ENCODE measurements at places on chromosomes 12 and 14.

DNA sequence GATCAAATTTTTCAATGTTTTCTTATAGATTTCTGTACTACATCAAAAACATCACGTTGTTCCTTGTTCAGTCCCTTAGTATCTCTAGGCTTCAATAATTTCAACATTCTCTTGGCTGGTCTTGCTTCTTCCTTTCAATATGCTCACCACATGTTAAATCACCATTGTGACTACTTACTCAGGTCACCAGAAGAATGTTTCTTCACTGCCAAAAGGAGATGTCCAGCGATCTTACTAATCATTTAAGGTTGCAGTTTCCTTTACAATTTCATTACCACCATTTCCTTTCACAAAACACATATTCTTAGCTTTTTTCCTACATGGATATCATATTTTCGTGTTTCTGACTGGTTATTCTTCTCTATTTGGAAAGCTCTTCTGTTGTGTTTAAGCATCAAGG, 363.8 kb downstream of the NAV3 start:
- H3K27ac ChIP-seq: no peak overlapping the region
- H3K4me1 ChIP-seq: no peaks in the 10 kb centered on the region
- no peaks in the 10 kb centered on the region for H3K36me3 ChIP-seq
- H3K4me3 ChIP-seq: no peak overlapping the region
- no peaks in the 10 kb centered on the region for H3K27me3 ChIP-seq

- peaks cover 5% of the 10 kb centered on the region for H3K36me3 ChIP-seq
- peaks cover 37% of the 10 kb centered on the region for H3K4me1 ChIP-seq
- no peak for DNase-seq
Measured at GRCh38 chr14:97995038-97995437, 1197.9 kb downstream of the VRK1 start.

DNA sequence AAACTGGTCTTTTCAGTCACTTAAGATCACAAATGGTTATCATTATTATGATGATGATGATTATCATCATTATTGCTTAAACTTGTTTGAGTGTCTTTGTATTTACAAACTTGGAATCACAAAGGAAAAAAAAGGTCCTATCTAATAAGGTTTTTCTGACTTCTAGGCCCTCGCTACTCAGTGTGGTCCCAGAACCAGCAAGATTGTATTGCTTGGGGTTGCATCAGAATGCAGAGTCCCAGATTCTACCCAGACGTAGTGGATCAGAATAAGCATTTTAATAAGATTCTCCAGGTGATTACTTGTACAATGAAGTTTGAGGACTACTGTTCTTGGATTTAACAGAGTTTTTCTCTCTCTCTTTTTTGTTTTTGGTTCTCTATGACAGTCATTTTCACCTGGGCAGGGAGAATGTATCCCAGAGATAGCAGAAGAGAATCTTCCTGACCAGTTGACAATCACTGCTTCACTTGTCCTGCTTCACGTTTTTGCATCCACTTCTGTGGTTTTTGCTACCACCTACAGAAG, 29.3 kb upstream of the PPP1R12A start:
- no peak overlapping the region for H3K4me3 ChIP-seq
- no peaks in the 10 kb centered on the region for H3K36me3 ChIP-seq
- H3K27ac ChIP-seq: no peak overlapping the region
- DNase-seq: no peak
- no peaks in the 10 kb centered on the region for H3K4me1 ChIP-seq

- H3K27me3 ChIP-seq: no peaks in the 10 kb centered on the region
- H3K4me3 ChIP-seq: no peak overlapping the region
- H3K36me3 ChIP-seq: no peaks in the 10 kb centered on the region
- no peak overlapping the region for H3K27ac ChIP-seq
Measured at GRCh38 chr14:72742118-72742837, 151.6 kb downstream of the DPF3 start.

DNA sequence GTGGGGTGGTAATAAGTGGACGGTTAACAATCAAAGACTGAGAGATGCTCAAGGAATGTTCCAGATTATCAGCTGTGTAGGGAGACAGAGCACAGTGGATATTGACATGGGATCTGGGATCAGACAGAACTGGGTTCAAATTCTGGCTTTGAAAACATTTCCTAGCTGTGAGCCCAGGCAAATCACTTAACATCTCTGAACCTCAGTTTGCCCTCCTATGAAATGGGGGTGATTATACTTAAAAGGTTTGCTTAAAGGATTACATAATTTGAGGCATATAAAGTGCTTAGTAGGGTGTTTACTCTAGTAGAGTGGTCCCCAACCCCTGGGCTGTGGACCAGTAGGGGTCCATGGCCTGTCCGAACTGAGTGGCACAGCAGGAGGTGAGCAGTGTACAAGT, 260.0 kb upstream of the CRY1 start:
- H3K4me3 ChIP-seq: no peak overlapping the region
- H3K36me3 ChIP-seq: peaks cover 2% of the 10 kb centered on the region
- no peaks in the 10 kb centered on the region for H3K27me3 ChIP-seq
- peaks cover 19% of the 10 kb centered on the region for H3K4me1 ChIP-seq

DNA sequence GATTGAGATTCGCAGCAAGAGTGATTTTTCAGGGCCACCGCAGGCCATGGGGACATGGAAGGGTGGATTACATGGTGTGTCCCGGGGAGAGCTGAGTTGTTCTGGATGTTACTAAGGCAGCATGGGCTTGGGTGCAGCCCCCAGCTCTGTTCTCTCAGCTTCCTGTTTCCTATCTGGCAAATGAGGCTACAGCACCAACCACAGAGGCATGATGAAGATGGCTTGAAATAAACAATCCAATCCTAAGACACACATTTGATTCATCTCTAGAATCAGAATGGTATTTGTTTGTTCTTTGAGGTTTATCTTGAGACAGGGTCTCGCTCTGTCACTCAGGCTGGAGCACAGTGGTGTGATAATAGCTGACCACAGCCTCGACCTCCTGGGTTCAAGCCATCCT, 21.6 kb downstream of the GLTP start:
- no peaks in the 10 kb centered on the region for H3K27me3 ChIP-seq
- peaks cover 8% of the 10 kb centered on the region for H3K4me1 ChIP-seq
- H3K4me3 ChIP-seq: no peak overlapping the region
- peaks cover 12% of the 10 kb centered on the region for H3K36me3 ChIP-seq

DNA sequence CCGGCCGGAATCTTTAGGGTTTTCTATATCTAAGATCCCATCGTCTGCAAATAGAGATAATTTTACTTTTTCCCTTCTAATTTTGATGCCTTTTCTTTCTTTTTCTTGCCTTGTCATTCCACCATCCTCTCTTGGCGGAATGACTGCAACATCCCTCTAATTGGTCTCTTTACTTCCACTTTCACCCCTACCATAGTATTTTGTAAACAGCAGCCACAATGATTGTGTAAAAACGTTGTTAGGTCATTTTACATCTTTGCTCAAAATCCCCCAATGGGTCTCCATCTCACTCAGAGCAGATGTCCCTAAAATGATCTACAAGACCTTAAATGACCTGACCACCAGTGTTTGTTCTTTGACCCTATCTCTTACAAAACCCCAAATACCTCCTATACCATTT, 80.0 kb upstream of the STAC3 start:
- peaks cover 17% of the 10 kb centered on the region for H3K36me3 ChIP-seq
- no peak for DNase-seq
- peak overlapping the region; percentile 17 for H3K27ac ChIP-seq

- H3K36me3 ChIP-seq: no peaks in the 10 kb centered on the region
- peaks cover 19% of the 10 kb centered on the region for H3K27me3 ChIP-seq
- DNase-seq: no peak
- no peaks in the 10 kb centered on the region for H3K4me1 ChIP-seq
- H3K4me3 ChIP-seq: no peak overlapping the region
Measured at GRCh38 chr12:64792128-64792527, 32.3 kb upstream of the TBC1D30 start.

DNA sequence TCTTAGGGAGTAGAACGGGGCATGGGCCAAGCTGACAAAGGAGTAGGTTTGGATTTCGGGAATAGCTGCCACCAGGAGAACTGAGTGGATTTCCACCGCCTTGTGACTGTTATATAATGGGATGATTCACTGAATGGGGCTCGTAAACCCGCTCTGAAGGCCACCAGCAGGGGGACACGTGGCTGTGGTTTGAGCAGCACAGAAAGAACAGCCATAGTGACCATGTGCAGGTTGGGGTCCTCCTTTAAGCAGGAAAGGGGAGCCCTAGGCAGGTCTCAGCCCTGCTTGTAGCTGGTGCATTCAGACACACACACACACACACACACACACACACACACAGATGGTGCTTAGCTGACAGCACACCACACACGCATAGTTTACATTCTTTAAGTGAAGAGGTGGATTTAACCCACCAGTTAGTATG, 8.6 kb upstream of the ASB2 start:
- peaks cover 8% of the 10 kb centered on the region for H3K27me3 ChIP-seq
- H3K4me3 ChIP-seq: no peak overlapping the region
- no peak for DNase-seq

- no peaks in the 10 kb centered on the region for H3K4me1 ChIP-seq
- H3K27ac ChIP-seq: no peak overlapping the region
- no peaks in the 10 kb centered on the region for H3K36me3 ChIP-seq
- H3K4me3 ChIP-seq: no peak overlapping the region
Measured at GRCh38 chr14:56027916-56028712, 90.1 kb upstream of the PELI2 start.

- H3K4me3 ChIP-seq: no peak overlapping the region
- no peak overlapping the region for H3K27ac ChIP-seq
- no peaks in the 10 kb centered on the region for H3K27me3 ChIP-seq
- no peaks in the 10 kb centered on the region for H3K4me1 ChIP-seq
Measured at GRCh38 chr14:86799244-86799647, 1193.7 kb downstream of the GALC start.

GRCh38 chr12:14481201-14481600, 86.5 kb downstream of the PLBD1 start:
- H3K4me1 ChIP-seq: no peaks in the 10 kb centered on the region
- no peak for DNase-seq
- no peak overlapping the region for H3K4me3 ChIP-seq
- H3K27ac ChIP-seq: no peak overlapping the region
- peaks cover 62% of the 10 kb centered on the region for H3K36me3 ChIP-seq
- H3K27me3 ChIP-seq: no peaks in the 10 kb centered on the region

DNA sequence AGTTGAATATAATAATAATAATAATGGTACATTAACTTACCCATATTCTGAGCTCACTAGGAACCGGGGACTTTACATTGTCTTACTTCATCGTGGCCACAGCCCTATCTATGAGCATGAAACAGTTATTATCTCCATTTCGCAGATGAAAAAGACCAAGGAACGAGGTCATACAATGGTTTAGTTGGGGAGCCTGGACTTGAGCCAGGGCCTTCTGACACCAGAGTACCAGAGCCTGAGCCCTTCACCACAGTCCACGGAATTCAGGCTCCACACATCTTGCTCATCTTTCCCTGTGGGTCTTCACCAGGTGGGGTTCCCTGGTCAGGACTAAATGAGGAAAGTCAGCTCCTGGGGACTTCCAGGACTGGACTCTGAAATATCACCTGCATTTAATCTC, 31.3 kb upstream of the CMKLR1 start:
- peaks cover 1% of the 10 kb centered on the region for H3K36me3 ChIP-seq
- no peak overlapping the region for H3K27ac ChIP-seq
- no peak for DNase-seq
- H3K4me1 ChIP-seq: no peaks in the 10 kb centered on the region
- H3K4me3 ChIP-seq: no peak overlapping the region

DNA sequence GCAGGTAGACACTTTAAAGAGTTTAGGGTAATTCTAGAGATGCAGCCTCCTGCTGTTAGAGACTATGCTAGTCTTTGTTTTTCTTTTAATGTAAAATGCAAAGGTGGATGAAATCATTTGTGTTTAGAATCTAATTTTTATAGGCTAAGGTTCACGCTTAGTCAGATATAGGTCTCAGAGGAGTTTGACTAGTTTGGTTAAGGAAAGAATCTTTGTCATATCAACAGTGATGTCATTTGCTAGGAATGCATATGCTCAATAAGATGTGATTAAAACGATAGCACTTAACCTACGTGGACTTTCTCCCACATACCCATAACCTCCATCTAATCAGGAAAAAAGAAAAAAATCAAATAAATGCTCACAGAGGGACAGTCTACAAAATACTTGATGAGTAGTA, 859.3 kb upstream of the ATXN7L3B start:
- DNase-seq: no peak
- no peaks in the 10 kb centered on the region for H3K36me3 ChIP-seq
- H3K27me3 ChIP-seq: no peaks in the 10 kb centered on the region
- no peak overlapping the region for H3K27ac ChIP-seq

DNA sequence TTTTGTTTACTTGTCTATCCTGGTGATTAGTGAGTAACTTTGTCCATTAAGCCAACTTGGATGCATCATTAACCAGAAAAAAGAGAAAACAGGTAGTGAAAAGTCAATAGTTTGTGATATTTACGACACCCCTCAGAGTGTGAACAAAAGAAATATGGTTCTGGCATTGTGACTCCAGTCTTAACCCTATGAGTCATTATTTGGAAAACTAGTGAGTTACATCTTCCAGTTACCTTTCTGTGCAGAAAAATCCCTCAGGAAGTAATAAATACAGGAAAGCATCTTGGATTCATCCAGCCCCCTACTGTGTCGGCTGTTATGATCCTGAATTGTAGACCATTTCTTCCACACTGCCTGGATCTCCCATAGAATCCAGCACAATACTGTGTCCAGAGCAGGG, 379.1 kb downstream of the GALC start:
- H3K27me3 ChIP-seq: no peaks in the 10 kb centered on the region
- no peaks in the 10 kb centered on the region for H3K4me1 ChIP-seq
- H3K27ac ChIP-seq: no peak overlapping the region
- H3K36me3 ChIP-seq: no peaks in the 10 kb centered on the region
- no peak overlapping the region for H3K4me3 ChIP-seq
- DNase-seq: no peak

DNA sequence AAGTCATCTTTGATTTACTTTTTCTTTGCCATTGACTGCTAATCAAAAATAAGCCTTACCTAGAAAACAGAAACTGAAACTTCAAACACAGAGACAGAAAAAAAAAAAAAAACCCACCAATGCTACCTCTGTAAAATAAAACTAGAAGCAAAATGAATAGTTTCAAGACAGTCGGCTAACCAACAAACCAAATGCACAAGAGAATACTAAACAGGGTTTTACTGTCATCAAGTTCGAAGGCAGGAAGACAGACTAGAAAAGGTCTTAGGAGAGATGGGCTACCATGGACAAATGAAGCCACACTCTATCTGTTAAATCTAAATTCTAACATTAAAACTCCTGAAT, 59.5 kb downstream of the SEL1L start:
- H3K36me3 ChIP-seq: peaks cover 28% of the 10 kb centered on the region
- peak overlapping the region; percentile 72 for H3K4me3 ChIP-seq
- H3K4me1 ChIP-seq: peaks cover 21% of the 10 kb centered on the region
- no peaks in the 10 kb centered on the region for H3K27me3 ChIP-seq
- H3K27ac ChIP-seq: peak overlapping the region; percentile 93
- DNase-seq: no peak

DNA sequence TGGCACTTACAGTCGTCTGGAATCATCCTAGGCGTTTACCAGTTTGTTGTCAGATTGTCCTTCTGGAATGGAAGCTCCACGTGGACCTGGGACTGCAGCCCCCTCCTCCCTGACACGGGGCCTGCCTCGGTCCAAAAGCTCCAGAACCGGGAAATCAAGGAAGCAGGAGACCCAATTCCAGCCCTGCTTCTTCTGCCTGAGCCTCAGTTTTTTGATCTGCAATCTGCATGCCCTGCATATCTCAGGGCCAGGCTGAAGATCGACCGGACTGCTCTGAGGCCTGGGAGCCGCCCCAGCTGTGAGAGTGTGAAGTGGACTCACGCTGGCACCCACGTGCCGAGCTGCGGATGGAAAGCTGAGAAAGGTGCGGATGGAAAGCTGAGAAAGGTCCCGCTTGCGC, 98.6 kb downstream of the SETD3 start:
- peaks cover 14% of the 10 kb centered on the region for H3K4me1 ChIP-seq
- peaks cover 70% of the 10 kb centered on the region for H3K27me3 ChIP-seq
- H3K4me3 ChIP-seq: no peak overlapping the region
- no peak overlapping the region for H3K27ac ChIP-seq
- H3K36me3 ChIP-seq: peaks cover 3% of the 10 kb centered on the region

- H3K36me3 ChIP-seq: no peaks in the 10 kb centered on the region
- H3K27me3 ChIP-seq: no peaks in the 10 kb centered on the region
- no peak overlapping the region for H3K4me3 ChIP-seq
- no peak overlapping the region for H3K27ac ChIP-seq
- no peak for DNase-seq
Measured at GRCh38 chr12:105461944-105462762, 131.7 kb downstream of the C12orf75 start.

Measured in central memory CD8-positive, alpha-beta T cell (primary cell).